ENCODE measurements at places on chromosomes 2 and 18. TPM values are rescaled to one million over a fixed set of nuclear protein-coding genes. Genes with fewer than 3 reads are reported as not detected.

Gene LYPD6B
- not detected for total RNA-seq

Gene CLIP4
- total RNA-seq, result 2.7 TPM

Gene THUMPD2
- total RNA-seq, result 3.9 TPM

Gene DOCK10
- total RNA-seq, result 10.2 TPM

Gene ABHD1
- total RNA-seq, result 3.2 TPM

Gene PCARE
- not detected for total RNA-seq

Gene GULP1
- total RNA-seq, result 4.4 TPM

Gene POTEJ
- total RNA-seq, result not detected

Gene KLF11
- total RNA-seq, result 14.8 TPM

Gene DAW1
- not detected for total RNA-seq

Gene FIGN
- 7.1 TPM for total RNA-seq

Gene WIPF1
- total RNA-seq, result 7.6 TPM

Gene DSG1
- total RNA-seq, result 2.5 TPM

Gene GAREM1
- 5.8 TPM for total RNA-seq

Gene STAT1
- total RNA-seq, result 41.7 TPM

Gene EFHD1
- 7.3 TPM for total RNA-seq

Gene CNDP1
- total RNA-seq, result 40.6 TPM

Gene KRTCAP3
- total RNA-seq, result 6.0 TPM

Gene MAB21L4
- total RNA-seq, result 4.8 TPM

Gene ST6GAL2
- 1.3 TPM for total RNA-seq

Gene GAL3ST2
- 0.70 TPM for total RNA-seq

Gene KIAA2012
- 0.50 TPM for total RNA-seq

Gene HRH4
- 0.13 TPM for total RNA-seq

Gene SRD5A2
- total RNA-seq, result 6.3 TPM

Gene OTOS
- total RNA-seq, result not detected

Gene GKN2
- not detected for total RNA-seq

Gene AFF3
- 1.3 TPM for total RNA-seq

Gene RAX
- total RNA-seq, result not detected

Gene GPR75
- total RNA-seq, result 3.3 TPM

Gene KATNAL2
- 1.2 TPM for total RNA-seq

Gene PARD6G
- 5.5 TPM for total RNA-seq

Gene PROKR1
- total RNA-seq, result not detected

Gene CHRNA1
- not detected for total RNA-seq

Gene SLC14A1
- total RNA-seq, result 1.9 TPM

Gene ACVR1
- 16.7 TPM for total RNA-seq
